ENCODE measurements at places on chromosomes 12 and 14.

DNA sequence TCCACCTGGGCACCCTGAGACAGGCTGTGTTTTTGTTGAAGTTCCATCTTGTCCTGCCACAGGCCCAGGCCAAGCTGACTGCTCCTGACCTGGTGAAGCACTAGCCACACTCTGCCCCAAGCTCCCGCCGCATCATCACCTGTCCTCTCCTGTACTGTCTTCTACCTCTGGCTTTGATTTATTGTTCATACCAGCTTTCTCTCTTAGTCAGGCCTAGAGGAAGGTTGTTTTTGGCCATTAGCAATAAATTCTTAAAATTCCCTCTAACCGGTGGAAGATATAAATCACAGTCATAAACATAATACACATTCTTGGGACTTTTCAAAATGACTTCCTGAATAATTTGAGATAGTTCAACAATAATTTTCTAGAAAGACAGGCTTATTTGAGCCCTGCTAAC lies 169.4 kb downstream of the DAD1 start:
- DNase-seq, result no peak

DNA sequence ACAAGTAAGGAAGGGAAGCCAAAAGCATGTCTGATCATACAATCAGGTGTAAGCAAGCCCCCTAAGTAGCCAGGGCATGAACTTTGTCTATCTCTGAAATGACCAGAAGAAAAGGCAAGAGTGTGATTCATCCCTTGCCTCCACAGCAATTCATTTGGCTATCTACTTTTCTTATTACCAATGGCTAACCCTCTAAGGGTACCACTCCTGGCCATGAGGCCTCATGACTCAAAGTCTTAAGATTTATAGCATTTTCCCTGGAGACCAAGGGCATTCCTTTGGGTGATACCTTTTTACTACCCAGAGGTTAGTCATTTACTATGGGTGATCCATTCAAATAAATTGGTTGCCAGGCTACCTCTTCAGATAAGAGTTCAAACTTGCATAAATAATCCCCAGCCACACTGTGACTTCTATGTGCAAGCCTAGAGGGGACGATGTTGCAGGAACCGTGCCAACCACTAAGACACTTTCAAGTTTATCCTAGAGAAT lies 1.5 kb upstream of the LGALS3 start:
- DNase-seq, result no peak

GRCh38 chr12:34204830-34205285 lies 182.6 kb downstream of the ALG10 start:
- DNase-seq, result no peak

- no peak for DNase-seq
Observed at GRCh38 chr14:69693145-69693544, 73.8 kb upstream of the SRSF5 start.

DNA sequence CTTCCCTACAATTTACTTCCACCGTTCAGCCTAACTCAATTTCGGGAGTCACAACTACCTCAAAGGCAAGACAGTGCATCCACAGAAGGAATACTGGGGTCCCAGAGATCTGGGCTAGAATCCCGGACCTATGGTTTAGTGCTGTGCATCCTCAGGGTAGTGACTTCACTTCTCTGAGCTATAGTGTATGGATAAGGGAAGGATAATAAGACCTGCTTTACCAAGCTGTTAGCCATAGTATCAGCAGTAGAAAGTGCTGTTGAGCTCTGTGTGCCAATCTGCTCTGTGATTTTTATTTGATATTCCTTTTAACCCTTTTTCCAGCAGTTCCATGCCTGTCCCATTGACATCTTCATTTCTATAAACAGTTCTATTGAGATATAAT lies 1044.3 kb downstream of the BCL11B start:
- DNase-seq, result no peak

- no peak for DNase-seq
Observed at GRCh38 chr12:106115440-106115839, 23.3 kb downstream of the NUAK1 start.

GRCh38 chr12:1130571-1130970 lies 139.5 kb downstream of the ERC1 start:
- DNase-seq, result no peak

DNA sequence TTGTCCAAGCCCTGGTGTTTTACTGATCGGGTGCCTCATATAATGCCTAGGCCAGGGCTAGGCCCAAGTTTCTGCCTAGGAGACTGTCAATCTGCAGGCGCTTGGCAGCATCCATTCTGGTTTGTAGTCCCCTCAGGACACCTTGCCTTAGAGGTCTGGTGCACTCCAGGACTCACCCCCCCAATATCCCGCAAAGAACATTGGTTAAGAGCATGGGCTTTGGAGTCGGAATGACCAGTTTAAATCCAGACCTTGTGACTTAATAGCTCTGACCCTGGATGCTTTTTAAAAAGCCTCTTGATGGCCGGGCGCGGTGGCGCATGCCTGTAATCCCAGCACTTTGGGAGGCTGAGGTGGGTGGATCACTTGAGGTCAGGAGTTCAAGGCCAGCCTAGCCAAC lies 60.0 kb downstream of the GALNT16 start:
- DNase-seq, result no peak

GRCh38 chr14:38887696-38888095 lies 215.3 kb downstream of the SEC23A start:
- no peak for DNase-seq

Data from neuronal stem cell (in vitro differentiated cells).